ENCODE measurements at places on chromosomes 4 and X. TPM values are rescaled to one million over a fixed set of nuclear protein-coding genes. Genes with fewer than 3 reads are reported as not detected.

Gene ZMAT1
- polyA plus RNA-seq, result 1.9 TPM

Gene CFAP47
- polyA plus RNA-seq, result not detected

Gene SYP
- polyA plus RNA-seq, result 2.2 TPM

Gene MAGEC2
- polyA plus RNA-seq, result not detected

Gene POU4F2
- not detected for polyA plus RNA-seq

Gene VCX
- not detected for polyA plus RNA-seq

Gene LRCH2
- 1.5 TPM for polyA plus RNA-seq

Gene GLRA3
- polyA plus RNA-seq, result 0.28 TPM

Gene GAGE12E
- not detected for polyA plus RNA-seq

Gene SMPX
- not detected for polyA plus RNA-seq

Gene MAGEA3
- not detected for polyA plus RNA-seq

Gene MAP7D3
- 2.7 TPM for polyA plus RNA-seq

Gene GALNTL6
- polyA plus RNA-seq, result 0.30 TPM

Gene HSFX4
- not detected for polyA plus RNA-seq

Gene KIAA1210
- polyA plus RNA-seq, result not detected

Gene GRXCR1
- not detected for polyA plus RNA-seq

Gene TRPC5OS
- polyA plus RNA-seq, result not detected

Gene PPEF1
- polyA plus RNA-seq, result not detected

Gene PABPC1L2A
- polyA plus RNA-seq, result 0.15 TPM

Gene CXCL11
- polyA plus RNA-seq, result 1.3 TPM
